ENCODE measurements at places on chromosomes 5 and 9.

GRCh38 chr9:2657427-2657826 is 35.8 kb downstream of the VLDLR start:
- no peak for DNase-seq

GRCh38 chr9:81377921-81378320 is 311.4 kb downstream of the TLE1 start:
- DNase-seq = no peak

- DNase-seq = no peak
Measured at GRCh38 chr9:133027134-133027533, 3.7 kb upstream of the GTF3C5 start.

DNA sequence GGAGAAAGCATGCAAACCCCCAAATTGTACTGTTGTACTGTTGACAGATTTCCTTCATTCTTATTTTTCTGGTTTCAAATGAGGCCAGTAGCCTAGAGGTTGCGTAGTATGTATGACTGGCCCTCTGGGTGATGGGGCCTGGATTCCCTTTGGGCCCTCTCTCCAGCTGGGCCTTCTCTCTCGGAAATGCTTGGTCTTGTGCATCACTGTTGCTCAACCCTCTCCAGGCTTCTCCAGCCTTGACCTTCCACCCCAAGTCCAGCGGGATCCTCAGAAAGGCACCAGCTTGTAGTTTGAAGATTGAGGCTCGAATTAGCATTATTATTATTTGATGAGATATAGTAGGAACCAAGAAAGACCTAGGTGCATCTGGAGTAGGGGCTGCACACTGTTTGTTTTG is 87.0 kb downstream of the ANGPTL2 start:
- DNase-seq = no peak

GRCh38 chr5:37738057-37738691 is 101.7 kb downstream of the GDNF start:
- DNase-seq = peak; percentile 28

DNA sequence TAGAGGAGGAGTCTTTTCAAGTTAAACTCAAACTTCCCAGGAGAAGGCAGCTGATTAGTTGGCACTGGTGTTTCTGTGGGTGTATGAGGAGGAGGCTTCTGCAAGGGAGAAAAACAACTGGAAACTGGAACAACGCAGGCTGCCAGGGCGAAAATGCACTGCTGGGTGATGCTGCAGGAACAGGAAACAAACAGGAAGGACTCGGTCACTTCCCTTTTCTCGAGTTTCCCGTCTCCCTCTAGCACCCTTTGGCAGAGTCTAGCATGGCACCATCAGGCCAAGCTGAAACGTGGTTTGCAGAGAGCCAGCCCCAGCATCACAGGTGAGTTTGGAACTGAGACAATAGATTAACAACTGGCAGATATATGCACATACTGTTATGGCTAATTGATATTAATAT is 77.5 kb upstream of the CAST start:
- no peak for DNase-seq

DNA sequence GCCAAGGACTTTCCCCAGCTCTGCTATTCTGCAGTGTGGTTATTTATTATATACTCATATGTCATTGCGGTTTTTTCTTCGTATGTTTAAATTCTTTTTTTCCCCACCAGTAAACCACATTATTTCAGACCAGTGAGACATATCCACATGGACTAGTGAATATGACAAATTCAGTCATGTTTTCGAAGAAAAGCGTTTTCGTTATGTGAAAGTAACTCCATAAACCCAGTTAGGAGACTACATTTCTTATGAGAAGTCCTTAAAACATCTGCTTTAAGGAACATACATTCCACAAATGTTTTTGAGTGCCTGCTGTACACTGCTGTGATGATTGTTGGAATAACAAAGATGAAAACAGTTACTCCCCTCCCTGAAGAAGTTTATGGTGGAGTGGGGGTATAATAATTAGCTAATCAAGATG is 591.8 kb upstream of the CLINT1 start:
- no peak for DNase-seq

DNA sequence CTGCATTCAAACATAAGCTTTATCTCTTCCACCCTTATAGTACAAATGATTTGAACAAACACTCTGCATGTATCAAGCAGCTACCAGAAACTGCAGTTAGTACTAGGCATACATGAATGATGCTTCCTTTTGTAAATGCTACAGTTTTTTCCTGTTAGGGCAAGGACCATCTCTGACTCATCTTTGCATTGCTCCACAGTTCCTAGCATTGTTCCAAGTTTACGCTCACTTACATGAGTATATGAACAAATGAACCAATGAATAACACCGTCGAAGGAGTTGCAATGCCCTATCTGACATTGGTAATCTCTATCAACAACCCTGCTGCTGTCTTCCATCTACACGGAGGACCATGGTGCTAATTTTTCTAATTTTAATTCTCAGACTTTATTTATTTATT is 2.1 kb upstream of the ALDH7A1 start:
- no peak for DNase-seq

- DNase-seq = no peak
Measured at GRCh38 chr5:151295138-151295537, 8.4 kb downstream of the SLC36A3 start.

Measured in NCI-H510A (cell line).